NCI-H446 treated with DMSO at 0.1 percent for 48 hours (cell line): ENCODE measurements at places on chromosomes 7 and 10.

- DNase-seq: no peak
Observed at GRCh38 chr7:66205741-66206090, 582 bp downstream of the TPST1 start.

DNA sequence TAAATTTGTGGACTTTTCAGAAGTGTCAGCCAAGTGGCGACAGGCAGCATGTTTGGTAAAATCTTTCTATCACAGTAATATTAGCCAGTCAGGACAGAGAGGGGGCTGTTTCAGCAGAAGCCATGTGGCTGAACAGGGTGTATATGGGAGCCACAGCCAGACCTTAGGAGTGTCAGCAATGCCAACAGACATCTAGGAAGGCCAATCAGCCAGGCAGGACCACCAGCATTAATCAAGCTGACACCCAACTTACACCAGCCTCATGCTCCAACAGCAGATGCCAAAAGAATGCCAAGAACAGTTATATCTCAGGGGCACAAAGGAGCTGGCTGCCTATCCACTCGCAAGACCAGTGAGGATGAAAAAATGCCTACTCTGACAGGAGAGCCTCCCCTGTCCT, 54.8 kb downstream of the RAPGEF5 start:
- no peak for DNase-seq

- no peak for DNase-seq
Observed at GRCh38 chr7:131648491-131648890, 92.1 kb upstream of the PODXL start.

DNA sequence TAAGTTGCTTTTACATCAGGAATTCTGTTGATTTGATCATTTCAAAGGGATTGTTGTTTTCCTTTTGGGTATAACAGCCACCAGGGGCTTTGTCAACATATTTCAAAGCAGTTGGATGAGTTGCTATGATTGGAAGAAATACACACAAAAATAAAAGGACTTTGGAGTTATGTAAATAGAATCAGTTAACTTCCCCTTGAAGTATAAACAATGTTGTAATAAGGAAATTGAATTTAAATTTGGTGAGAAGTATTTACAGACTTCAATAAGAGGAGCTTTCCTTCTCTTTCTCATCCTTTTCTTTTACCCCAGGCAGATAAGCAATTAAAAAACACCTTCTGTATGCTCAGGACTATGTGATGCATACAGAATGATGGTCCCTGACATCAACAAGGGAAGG, 199.7 kb downstream of the LHFPL3 start:
- DNase-seq: no peak

DNA sequence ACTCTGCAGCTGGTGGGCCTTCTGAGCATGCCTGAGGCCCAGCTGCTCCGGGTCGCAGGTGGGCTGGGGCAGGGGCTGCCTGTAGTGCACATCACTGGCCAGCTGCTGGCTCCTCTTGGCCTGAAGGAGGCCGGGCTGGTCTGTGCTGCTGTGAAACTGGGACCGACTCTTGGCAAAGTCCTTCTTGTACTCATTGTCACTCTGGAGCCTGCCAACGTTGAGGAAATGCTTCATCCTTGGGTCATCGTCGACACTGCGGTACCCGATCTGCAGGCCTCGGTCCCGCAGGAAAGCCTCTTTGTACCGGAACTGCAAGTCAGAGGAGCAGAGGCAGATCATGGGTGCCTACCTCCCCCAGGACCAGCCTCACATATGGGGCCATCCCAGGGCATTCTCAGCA, 37.7 kb downstream of the HABP2 start:
- no peak for DNase-seq

- no peak for DNase-seq
Observed at GRCh38 chr10:88889559-88890337, 9.7 kb downstream of the STAMBPL1 start.

GRCh38 chr7:1917221-1918062, 247.4 kb downstream of the ELFN1 start:
- peak; percentile 28 for DNase-seq

DNA sequence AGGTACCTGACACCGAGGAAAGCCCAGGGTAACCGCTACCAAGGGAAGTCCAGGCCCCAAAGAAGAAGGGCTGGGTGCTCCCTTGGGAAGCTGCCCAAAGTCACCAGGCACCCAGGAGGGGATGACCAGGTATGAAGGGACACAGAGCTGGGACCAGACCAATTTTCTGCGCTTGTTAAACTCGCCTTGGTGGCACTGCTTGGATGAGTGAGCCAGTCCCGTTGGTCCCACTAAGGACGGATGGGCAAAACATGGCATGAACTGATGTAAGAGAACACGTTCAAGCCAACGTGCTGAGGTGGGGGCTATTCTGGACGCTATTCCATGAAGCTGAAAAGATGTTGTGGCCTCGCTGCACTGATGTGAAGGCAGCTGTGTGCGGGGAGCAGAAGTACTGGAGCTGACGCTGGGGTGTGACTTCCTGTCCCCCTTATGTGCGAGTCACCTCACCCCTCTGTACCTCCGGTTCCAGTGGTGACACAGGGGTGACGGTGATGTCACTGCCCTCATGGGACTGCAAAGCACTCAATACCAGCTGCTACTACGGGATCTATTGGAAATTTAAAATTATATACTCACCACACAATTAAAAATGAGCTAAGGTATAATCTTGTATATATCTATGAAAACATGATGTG, 73.6 kb downstream of the COBL start:
- DNase-seq: no peak

GRCh38 chr7:66043681-66044497, 31.7 kb upstream of the ASL start:
- DNase-seq: no peak

GRCh38 chr7:42742318-42742717, 169.6 kb downstream of the C7orf25 start:
- no peak for DNase-seq

DNA sequence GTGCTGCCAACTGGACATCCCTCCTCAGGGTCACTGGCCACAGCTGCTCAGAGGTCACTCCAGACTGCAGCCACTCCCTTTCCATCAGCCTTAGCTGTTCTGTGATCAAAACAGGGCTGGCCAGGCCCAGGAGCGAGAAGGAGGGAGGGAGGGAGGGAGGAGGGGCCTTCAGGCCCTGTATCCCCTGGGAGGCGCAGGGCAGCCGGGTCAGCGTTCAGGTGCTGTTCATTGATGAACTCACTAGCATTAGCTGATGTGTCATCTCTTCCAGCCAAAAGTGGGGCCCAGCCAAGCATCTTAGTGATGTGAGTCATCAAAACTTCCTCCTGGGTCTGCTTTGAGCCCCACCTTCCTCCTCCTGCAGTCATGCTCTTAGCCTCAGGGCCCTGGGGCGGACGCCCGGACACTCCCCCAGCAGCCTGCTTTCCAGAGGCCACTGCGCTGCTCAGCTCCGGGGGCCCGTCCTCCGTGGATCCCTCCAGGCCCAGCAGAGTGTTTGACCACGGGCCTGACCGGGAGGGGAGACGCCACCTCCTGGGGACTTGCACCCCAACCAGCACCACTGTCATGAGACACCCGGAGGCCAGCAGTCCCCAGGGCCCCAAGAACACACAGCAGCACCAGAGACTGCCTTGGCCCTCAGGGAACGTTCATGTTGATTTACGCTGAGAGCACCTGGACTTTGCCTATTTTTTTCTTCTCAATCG, 149.2 kb downstream of the PRKAG2 start:
- no peak for DNase-seq

GRCh38 chr10:124298891-124299290, 119.8 kb downstream of the OAT start:
- no peak for DNase-seq

- DNase-seq: no peak
Observed at GRCh38 chr7:6338551-6339274, 66.3 kb upstream of the CYTH3 start.

- no peak for DNase-seq
Observed at GRCh38 chr10:77072836-77073662, 564.6 kb downstream of the KCNMA1 start.

- DNase-seq: no peak
Observed at GRCh38 chr7:35252612-35253459, 1.1 kb downstream of the TBX20 start.

DNA sequence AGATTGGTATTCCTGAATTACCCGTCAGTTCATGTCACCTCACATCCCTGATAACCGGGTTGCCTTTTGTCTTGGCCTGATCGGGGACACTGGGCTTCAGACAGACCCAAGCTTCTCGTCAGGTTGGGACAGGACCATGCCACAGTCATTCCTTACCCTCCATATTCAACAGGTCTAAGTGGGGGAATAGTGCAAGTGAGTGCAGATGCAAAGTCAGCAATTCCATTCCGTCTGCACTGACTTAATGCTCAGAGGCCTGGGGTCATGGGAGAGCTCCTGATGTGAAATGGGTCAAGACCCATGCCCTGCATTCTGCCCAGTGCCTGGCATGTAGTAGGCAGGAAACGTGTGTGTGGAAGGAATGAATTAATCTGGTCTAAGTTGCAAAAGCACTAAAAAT, 95.4 kb upstream of the PITRM1 start:
- DNase-seq: no peak

- no peak for DNase-seq
Observed at GRCh38 chr10:97573021-97573420, 442 bp downstream of the ANKRD2 start.

DNA sequence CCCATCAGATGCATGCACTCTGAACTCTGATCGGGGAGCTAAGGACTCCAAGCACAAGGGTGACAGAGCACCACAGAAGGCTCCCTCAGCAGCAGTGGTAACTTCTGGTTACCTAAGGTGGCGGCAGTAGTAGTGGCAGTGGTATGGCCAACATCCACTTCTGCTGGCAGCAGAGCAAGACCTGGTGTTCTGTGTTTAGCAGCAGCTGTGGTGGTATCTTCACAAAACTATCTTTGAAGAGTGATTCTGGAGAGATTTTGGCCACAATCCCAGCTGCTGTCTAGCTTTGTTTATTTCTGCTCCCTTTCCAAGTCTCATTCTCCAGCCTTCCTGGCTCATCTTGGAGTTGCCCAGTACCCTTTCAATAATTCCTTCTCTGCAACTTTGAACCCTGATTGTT, 102.4 kb upstream of the LRGUK start:
- peak; percentile 32 for DNase-seq

GRCh38 chr10:11876324-11876723, 53.2 kb downstream of the PROSER2 start:
- no peak for DNase-seq

- DNase-seq: no peak
Observed at GRCh38 chr7:76193883-76194282, 7.8 kb upstream of the SRRM3 start.

DNA sequence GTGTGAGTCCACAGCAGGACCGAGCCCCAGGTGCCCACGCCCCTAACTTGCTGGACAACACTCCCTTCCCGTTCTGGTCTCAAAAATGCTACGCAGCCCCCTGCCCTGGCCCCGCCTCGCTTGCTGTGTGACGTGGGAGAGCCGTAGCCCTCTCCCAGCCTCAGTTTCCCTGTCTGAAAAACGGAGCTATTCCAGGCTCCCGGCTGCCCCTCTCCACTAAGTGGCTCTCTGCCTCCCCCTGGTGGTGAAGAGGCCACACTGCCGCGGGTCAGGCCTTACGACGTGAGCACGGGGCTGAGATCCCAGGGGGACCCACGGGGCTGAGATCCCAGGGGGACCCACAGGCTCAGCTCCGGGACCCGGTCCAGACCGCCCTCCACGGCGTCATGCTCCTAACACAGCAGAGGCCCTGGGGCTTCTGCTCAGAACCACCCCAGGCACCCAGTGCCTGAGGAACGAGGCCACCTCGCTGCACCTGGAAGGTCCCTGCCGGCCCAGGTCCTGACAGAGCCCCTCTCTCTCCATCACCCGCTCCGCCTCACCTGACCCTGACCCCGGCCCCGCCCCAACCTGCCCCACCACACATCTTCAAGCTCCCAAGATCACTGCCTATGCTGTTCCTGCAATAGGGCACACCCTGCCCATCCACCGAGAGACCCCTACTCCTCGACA, 26.7 kb downstream of the MICALL2 start:
- no peak for DNase-seq

- DNase-seq: no peak
Observed at GRCh38 chr10:51716981-51717380, 17.6 kb upstream of the CSTF2T start.

DNA sequence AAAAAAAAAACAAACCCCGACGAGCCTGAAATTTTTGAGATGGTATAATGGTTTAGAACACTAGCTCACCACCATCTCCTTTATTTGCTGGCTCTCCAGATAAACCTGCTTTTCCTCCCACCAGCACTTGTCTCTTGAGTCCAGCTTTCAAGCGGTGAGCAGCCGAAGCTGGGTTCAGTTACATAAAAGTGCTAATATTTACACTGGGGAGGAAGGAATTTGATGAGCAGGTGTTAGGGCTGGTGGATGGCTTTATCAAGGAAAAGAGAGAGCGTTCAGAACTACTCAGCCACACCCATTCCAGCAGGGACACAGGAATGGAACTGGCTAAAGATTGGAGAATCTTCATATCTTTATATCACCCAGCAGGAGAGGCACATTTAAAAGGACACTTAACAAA, 6.6 kb upstream of the CALML3 start:
- DNase-seq: no peak

DNA sequence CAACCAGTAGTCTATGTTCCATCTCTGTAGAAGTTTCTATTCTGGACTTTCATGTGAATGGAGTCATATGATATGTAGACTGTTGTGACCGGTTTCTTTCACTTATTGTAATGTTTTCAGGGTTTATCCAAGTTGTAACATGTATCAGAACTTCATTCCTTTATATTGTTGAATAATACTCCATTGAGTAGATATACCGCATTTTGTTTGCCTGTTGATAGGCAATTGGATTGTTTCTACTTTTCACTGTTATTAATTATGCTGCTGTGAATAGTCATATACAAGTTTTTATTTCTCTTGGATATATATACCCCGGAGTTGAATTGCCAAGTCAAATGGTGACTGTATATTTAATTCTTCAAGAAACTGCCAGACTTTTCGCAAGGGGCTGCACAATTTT, 40.1 kb downstream of the SNX10 start:
- DNase-seq: no peak

DNA sequence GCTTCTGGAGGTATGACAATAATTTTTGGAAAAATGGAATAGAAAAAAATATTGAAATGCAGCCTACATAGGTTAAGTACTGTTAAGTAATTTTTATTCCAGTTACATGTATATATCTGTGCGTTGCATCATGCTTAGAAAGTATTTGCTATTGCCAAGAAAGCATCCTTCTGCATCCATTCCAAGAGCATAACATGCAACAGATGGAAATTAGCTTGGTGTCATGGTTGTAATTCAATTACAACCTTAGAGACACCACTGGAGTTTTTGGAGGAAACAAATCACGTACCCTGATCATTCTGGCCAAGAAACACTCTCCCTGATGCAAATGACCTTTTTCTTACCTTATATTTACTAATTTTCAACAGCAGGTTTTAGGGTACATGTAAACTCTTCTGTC, 1.7 kb downstream of the AKR1B1 start:
- no peak for DNase-seq
